HFFc6 (cell line): ENCODE measurements at places on chromosomes 16 and 17. TPM values are rescaled to one million over a fixed set of nuclear protein-coding genes. Genes with fewer than 3 reads are reported as not detected.

- no peaks in the 10 kb centered on the region; the same call in 1 of the 2 replicates for H3K27me3 ChIP-seq
- H3K4me1 ChIP-seq: no peaks in the 10 kb centered on the region
- DNase-seq: no peak
These were observed 1.1 kb downstream of the CD300H start for GRCh38 chr17:74566132-74566753.

DNA sequence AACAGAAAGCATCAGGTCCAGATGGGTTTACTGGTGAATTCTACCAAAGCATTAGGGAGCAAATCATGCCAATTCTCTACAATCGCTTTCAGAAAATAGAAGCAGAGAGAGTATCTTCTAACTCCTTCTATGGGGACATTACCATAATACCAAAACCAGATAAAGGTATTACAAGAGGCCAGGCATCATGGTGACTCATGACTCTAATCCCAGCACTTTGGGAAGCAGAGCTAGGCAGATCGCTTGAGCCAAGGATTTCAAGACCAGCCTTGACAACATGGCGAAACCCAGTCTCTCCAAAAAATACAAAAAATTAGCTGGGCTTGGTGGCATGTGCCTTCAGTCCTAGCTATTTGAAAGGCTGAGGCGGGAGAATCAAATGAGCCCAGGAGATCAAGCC lies 23.0 kb downstream of the HBQ1 start:
- H3K27ac ChIP-seq: no peak overlapping the region
- DNase-seq: no peak
- H3K36me3 ChIP-seq: peaks cover 23% of the 10 kb centered on the region
- H3K4me1 ChIP-seq: peaks cover 7% of the 10 kb centered on the region

The LRRC37B gene
- 5.7 to 7.7 TPM (median 6.8 TPM) in 3 replicates for total RNA-seq

The BCL6B gene
- not detected in 3 replicates for total RNA-seq

The CACNG5 gene
- not detected in 2 replicates for total RNA-seq
